Thymus (tissue), 14 donors: ENCODE measurements at places on chromosomes 3 and 15. TPM values are rescaled to one million over a fixed set of nuclear protein-coding genes. Genes with fewer than 3 reads are reported as not detected.

- H3K4me1 ChIP-seq: no peaks in the 10 kb centered on the region
- H3K27me3 ChIP-seq: no peaks in the 10 kb centered on the region
- DNase-seq: no peak
- no peak overlapping the region for H3K4me3 ChIP-seq
- no peak overlapping the region for H3K27ac ChIP-seq
These were observed 21.6 kb downstream of the CHAC1 start for GRCh38 chr15:40974879-40975278.

DNA sequence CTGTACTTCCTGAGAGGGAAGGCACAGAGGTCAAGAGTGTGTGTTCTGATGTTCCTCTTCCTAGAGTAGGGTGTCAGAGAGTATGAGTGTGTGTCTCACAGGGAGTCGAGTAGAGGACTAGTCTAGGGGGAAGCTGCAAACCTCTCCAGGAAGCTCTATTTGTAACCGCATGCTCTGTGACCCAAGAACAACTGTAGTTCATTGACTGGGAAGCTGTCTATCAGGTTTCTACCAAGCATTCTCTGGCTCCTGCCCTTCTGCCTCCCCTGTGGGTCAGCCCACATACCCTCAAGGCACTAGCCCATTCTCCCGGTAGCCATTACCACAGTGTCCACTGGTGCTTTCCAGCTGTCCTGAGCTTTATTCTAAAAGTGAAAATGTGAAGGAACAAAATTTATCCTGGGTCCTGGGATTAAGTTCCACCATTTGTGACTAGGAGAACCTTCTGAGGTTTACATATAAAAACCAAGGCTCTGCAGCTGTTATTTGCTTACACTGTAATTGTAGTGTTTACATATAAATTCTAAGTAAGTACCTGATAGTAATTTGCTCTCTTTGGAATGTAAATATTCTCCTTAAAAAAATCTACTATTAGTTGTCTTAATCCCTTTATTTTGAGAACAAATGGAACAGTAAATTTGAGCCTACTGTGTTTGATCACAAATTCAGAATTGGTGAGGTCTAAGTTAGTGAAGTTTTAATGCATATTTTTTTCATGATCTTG lies 40.7 kb downstream of the MYRIP start:
- H3K4me3 ChIP-seq: no peak overlapping the region
- H3K4me1 ChIP-seq: no peaks in the 10 kb centered on the region
- no peaks in the 10 kb centered on the region for H3K36me3 ChIP-seq
- no peak overlapping the region for H3K27ac ChIP-seq
- H3K27me3 ChIP-seq: no peaks in the 10 kb centered on the region

- H3K4me1 ChIP-seq: no peaks in the 10 kb centered on the region
- no peaks in the 10 kb centered on the region for H3K27me3 ChIP-seq
- no peak overlapping the region for H3K27ac ChIP-seq
- DNase-seq: no peak
- no peak overlapping the region for H3K4me3 ChIP-seq
These were observed 85.1 kb upstream of the MYRIP start for GRCh38 chr3:39724233-39724846.

- H3K27me3 ChIP-seq: no peaks in the 10 kb centered on the region
- no peaks in the 10 kb centered on the region for H3K4me1 ChIP-seq
- DNase-seq: no peak
- H3K36me3 ChIP-seq: no peaks in the 10 kb centered on the region
- no peak overlapping the region for H3K4me3 ChIP-seq
These were observed 98.4 kb downstream of the IGF2BP2 start for GRCh38 chr3:185726254-185726967.

- no peaks in the 10 kb centered on the region for H3K27me3 ChIP-seq
- DNase-seq: no peak
- no peaks in the 10 kb centered on the region for H3K36me3 ChIP-seq
- H3K4me1 ChIP-seq: no peaks in the 10 kb centered on the region
These were observed 299.8 kb upstream of the EPHA3 start for GRCh38 chr3:88807491-88808105.

- peaks cover 4% of the 10 kb centered on the region for H3K4me1 ChIP-seq
- H3K4me3 ChIP-seq: no peak overlapping the region
- H3K27me3 ChIP-seq: no peaks in the 10 kb centered on the region
- peak overlapping the region; percentile 18 for H3K27ac ChIP-seq
- DNase-seq: no peak
These were observed 1.8 kb upstream of the FAN1 start for GRCh38 chr15:30901889-30902288.

DNA sequence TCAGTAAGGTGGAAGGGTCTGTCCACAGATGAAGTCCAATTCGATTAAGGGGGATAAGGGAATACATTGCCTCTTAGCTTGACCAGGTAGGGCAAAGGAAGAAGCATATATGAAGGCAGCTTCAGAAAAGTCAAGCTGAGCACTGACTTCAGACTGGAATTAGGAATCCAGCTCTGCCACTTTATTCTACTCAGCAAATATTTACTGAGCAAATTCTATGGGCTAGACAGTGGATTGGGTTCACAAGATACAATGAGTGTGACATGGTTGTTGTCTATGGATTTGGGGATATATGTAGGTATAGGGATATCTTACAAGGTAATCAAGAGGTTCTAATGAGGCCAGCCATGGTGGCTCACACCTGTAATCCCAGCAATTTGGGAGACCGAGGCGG lies 526 bp downstream of the ADIPOQ start:
- no peak for DNase-seq
- no peaks in the 10 kb centered on the region for H3K27me3 ChIP-seq
- no peaks in the 10 kb centered on the region for H3K36me3 ChIP-seq
- no peak overlapping the region for H3K27ac ChIP-seq
- no peaks in the 10 kb centered on the region for H3K4me1 ChIP-seq

DNA sequence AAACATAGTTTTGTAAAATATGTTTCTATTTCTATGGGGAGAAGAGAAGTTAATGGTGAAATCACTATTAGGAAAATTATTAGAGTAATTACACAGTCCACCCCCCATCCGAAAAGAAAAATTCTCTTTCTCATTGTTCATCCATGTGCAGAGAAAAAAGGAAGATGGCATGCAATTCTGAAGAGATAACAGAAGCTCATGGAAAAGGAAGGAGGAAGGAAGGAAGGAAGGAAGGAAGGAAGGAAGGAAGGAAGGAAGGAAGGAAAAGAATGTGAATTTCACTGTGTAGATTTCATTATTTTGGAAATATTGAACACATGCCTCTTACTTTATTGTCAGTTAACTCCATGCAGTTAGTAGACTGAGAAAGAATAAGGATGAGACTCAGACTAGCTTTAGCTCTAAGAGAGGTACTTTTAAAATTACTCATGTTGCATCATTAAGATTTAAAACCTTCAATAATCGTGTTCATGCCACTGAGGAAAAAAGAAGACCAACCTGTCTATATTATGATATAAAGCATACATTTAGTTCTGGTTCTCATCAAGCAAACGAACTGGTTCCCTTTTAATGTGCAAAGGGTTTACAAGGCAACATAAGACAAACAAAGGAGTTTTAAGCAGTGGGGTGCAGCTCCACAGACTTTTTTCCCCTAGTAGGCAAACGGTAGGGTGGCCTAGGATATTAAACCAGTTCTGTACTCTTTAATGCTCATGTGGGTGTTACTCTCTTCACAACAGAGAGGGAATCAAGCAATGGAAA lies 379.6 kb downstream of the FOXP1 start:
- H3K36me3 ChIP-seq: no peaks in the 10 kb centered on the region
- H3K4me1 ChIP-seq: no peaks in the 10 kb centered on the region
- H3K27ac ChIP-seq: no peak overlapping the region

GRCh38 chr15:62474021-62474770 lies 309.1 kb upstream of the C2CD4B start:
- H3K4me3 ChIP-seq: no peak overlapping the region
- no peaks in the 10 kb centered on the region for H3K27me3 ChIP-seq
- no peaks in the 10 kb centered on the region for H3K36me3 ChIP-seq
- DNase-seq: no peak
- H3K27ac ChIP-seq: no peak overlapping the region

- H3K4me1 ChIP-seq: no peaks in the 10 kb centered on the region
- no peak overlapping the region for H3K4me3 ChIP-seq
- no peak overlapping the region for H3K27ac ChIP-seq
- H3K27me3 ChIP-seq: no peaks in the 10 kb centered on the region
These were observed 56.5 kb downstream of the ATP13A4 start for GRCh38 chr3:193498215-193498614.

- H3K4me3 ChIP-seq: no peak overlapping the region
- H3K4me1 ChIP-seq: peaks cover 5% of the 10 kb centered on the region
These were observed 12.5 kb downstream of the XYLB start for GRCh38 chr3:38359038-38359437.

DNA sequence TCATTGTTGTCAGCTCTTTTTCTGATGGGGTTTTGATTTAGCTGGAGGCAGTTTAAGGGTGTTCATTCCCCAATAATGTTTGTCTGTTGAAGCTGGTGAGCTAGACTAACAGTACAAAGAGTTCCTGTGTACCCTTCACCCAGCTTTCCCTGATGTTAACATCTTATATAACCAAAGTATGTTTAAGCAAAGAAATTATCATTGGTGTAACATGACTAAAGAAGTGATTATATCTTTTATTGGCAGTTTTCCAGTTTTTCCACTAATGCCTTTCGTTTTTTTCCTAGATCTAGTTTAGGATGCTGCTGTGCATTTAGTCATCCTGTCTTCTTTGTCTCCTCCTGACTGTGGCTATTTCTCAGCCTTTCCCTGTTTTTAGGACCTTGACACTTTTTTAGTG lies 165.6 kb downstream of the LPP start:
- DNase-seq: no peak
- H3K4me3 ChIP-seq: no peak overlapping the region
- H3K27me3 ChIP-seq: no peaks in the 10 kb centered on the region
- no peaks in the 10 kb centered on the region for H3K36me3 ChIP-seq
- no peak overlapping the region for H3K27ac ChIP-seq

DNA sequence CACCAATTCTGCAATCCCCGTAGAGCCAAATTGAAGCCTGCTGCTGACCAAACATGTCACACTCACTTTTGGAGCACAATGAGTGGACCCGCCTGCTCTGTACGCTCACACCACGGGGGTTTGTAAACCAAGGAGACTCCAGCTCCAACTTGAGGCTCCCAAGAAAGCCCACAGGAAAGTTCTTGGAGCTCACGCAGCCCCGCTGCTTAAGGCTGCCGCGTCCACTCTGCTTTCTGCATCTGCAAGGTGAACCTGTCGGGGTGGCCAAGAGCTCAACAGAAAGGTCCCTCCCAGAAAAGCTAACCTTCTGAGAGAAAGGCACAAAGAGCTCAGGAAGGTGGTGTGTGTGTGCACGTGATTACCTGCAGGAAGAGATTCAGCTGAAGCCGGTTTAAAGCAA lies 94.9 kb downstream of the PCSK6 start:
- H3K4me3 ChIP-seq: no peak overlapping the region
- DNase-seq: no peak
- H3K4me1 ChIP-seq: no peaks in the 10 kb centered on the region
- H3K27ac ChIP-seq: no peak overlapping the region

DNA sequence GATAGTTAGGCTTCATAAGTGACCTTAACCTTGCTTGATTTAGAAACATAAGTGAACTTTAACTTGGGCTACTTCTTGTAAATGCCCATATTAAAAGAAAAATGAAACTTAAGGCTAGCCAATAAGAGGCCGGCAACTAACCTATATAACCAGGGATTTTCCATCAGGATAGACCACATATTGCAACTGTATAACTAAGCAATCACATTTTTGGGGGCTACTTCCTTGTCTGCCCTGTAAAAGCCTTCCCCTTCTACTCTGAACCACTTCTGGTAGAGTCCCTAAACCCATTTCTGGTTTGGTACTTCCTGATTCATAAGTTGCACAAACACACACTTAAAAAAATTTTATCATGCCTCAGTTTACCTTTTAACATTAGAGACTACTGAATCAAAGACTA lies 150.9 kb upstream of the UBE2E2 start:
- H3K27me3 ChIP-seq: no peaks in the 10 kb centered on the region
- DNase-seq: no peak
- no peak overlapping the region for H3K4me3 ChIP-seq
- no peaks in the 10 kb centered on the region for H3K36me3 ChIP-seq
- no peak overlapping the region for H3K27ac ChIP-seq
- no peaks in the 10 kb centered on the region for H3K4me1 ChIP-seq

DNA sequence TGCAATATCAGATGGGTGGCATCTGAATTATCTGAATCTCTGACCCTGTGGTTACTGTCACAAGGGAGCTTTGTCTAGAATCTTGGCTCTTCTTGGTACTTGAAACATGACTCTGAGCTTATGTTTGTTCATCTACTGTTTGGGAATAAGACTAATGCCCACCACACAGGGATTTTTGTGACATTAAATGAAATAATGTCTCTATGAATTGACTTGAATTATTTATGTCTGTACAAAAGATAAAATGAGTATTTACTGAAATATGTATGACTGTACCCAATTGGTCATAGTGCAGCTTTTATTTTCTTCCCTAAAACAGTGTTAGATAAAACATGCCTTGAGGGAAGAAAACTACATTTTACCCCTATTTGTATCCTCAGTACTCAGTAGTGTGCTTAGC lies 87.9 kb upstream of the ZPLD1 start:
- H3K4me1 ChIP-seq: no peaks in the 10 kb centered on the region
- H3K36me3 ChIP-seq: no peaks in the 10 kb centered on the region
- no peak overlapping the region for H3K4me3 ChIP-seq
- no peak overlapping the region for H3K27ac ChIP-seq
- no peaks in the 10 kb centered on the region for H3K27me3 ChIP-seq

- no peak overlapping the region for H3K27ac ChIP-seq
- H3K4me3 ChIP-seq: no peak overlapping the region
- H3K4me1 ChIP-seq: peaks cover 33% of the 10 kb centered on the region
- DNase-seq: no peak
These were observed 37.2 kb downstream of the MGLL start for GRCh38 chr3:127784865-127785710.

DNA sequence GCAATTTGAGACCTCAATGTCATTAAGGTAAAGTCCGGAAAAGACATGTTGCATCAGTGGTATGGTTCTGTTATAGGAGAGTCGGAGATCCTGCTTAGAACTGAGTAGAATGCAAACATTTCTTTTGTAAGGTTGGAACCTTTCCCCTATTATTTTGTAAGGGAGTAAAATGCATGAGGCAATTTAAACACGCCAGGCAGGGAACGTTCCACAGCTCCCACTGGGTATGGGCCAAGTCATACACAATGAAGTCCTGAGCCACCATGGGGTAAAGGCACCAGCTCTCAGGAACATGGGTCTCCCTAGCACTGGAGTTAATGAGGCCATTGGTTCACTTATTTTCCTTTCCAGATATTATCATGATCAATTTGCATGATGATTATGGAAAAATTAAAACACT lies 116.6 kb upstream of the NR2F2 start:
- H3K4me3 ChIP-seq: no peak overlapping the region
- H3K36me3 ChIP-seq: no peaks in the 10 kb centered on the region
- no peaks in the 10 kb centered on the region for H3K4me1 ChIP-seq

- no peaks in the 10 kb centered on the region for H3K4me1 ChIP-seq
- no peaks in the 10 kb centered on the region for H3K27me3 ChIP-seq
- peak overlapping the region; percentile 23 for H3K4me3 ChIP-seq
- no peak for DNase-seq
- H3K36me3 ChIP-seq: no peaks in the 10 kb centered on the region
These were observed 759 bp downstream of the GALNT15 start for GRCh38 chr3:16174976-16175901.

Gene OXSR1
- 33.0 TPM for total RNA-seq

Gene A4GNT
- total RNA-seq: 0.05 TPM

Gene LRRC15
- total RNA-seq: 0.33 TPM

Gene MAGI1
- total RNA-seq: 5.1 TPM

Gene SI
- total RNA-seq: 0.05 TPM

Gene MYL3
- 0.19 TPM for total RNA-seq

Gene BCHE
- 12.4 TPM for total RNA-seq

Gene TNFSF10
- 36.9 TPM for total RNA-seq

Gene VPS13C
- total RNA-seq: 38.1 TPM
